G401 (cell line): ENCODE measurements at places on chromosomes 5 and 9. TPM values are rescaled to one million over a fixed set of nuclear protein-coding genes. Genes with fewer than 3 reads are reported as not detected.

Gene HRCT1
- not detected in 2 replicates for total RNA-seq

Gene SHB
- 18.4 and 24.9 TPM in 2 replicates for total RNA-seq

Gene NUTM2G
- total RNA-seq, result not detected in 2 replicates

Gene SLC1A3
- total RNA-seq, result 2.9 TPM in 1 of 2 replicates, not detected in the other

Gene KCNV2
- total RNA-seq, result not detected in 2 replicates
